Lower lobe of right lung (tissue), 2 donors: ENCODE measurements at places on chromosomes 5 and 9.

- DNase-seq = no peak
These were observed 80.2 kb upstream of the MIER3 start for GRCh38 chr5:57032151-57032551.

GRCh38 chr9:135290566-135290965 lies 189.0 kb upstream of the PPP1R26 start:
- DNase-seq = no peak

DNA sequence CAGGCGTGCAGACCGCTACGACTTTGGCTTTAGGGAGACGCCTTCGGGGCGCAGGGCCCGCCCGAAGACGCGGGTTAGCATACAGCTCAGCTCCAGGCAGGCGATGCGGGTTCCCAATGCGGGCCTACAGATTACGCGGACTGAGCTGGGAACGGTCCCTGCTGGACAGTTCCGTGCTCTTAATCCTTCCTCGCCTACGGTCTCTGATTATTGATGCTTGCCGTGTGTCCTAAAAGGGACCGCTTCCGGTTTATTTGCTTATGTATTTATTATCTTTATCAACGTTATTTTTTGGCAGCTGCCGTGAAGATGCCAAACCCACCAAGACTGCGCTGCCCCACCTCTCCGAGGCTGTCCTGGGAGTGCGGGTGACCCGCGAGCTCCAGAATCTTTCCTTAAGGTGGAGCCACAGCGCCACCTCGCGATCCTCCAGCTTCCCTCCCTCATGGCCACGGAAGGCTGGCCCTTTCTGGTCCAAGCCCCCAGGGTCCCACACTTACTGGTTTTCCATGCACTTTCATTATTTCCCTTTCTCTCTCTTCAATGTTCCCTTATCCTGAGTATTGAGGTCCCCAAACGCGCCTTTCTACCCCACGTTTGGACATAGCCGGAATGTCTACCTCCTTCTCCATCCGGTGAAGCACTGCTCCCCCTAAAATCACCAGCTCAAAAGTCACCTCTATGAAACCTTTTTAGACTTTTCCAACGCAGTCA lies 7.0 kb upstream of the EBF1 start:
- DNase-seq = peak; percentile 80

GRCh38 chr5:91188755-91189154 lies 194.4 kb downstream of the ARRDC3 start:
- no peak for DNase-seq

DNA sequence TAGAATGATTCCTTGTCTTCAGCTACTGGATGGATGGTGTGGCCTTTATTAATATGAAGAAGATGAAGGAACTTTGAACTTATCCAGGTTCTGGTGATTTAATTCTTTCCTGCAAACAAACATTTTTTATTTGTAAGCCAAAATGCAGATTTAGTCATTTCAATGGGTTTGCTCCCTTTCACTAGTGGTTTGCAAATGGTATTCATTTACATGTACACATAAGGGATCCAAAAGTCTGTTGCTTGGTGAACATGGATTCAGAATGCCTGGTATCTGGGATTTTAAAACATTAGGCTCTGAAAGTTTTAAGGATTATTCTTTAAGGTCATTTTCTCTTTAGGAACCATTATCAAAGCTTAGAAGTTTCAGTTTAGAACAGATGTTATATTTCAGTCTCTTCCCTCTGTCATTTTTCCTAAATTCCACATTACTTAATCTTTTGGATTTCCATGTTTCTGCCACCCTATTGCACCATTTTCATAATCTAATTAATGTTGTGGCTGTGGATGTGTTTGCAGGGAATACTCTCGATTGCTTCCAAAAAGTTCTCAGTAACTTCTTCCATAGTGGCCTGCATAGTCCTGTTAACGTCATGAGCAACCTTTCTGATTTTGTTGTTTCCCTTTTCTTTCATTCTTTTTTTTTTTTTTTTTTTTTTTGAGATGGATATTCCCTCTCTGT lies 10.1 kb downstream of the TTC1 start:
- no peak for DNase-seq

DNA sequence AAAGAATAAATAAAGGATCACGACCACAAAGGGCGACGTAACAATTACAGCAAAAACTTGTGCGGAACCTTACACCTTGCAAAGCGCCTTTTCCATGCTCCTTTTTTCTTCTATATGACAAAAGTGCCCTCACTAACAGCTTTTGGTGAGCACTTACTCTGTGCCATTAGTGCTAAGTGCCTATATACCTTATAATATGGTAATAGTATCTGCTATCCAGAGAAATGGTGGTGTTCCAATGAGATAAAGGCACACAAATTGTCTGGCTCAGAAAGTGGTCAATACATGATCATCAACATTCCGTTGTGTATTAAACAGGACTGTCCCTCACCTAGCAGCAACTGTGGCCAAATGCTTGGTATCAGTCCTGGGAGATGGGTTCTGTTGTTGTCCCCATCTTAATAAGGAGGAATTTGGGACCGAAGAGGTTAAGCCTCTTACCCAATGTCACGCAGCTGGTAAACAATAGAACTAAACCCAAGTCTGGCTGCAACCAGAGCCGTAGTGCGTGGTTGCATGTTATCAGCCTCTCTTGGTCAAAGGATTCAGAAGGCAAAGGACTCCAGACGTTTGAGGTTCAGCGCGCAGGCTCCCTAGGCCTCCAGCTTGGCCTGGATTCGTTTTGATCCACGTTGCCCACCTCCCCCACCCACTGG lies 564 bp upstream of the TOR2A start:
- DNase-seq = no peak

GRCh38 chr5:8561854-8562253 lies 692.9 kb downstream of the MTRR start:
- no peak for DNase-seq

DNA sequence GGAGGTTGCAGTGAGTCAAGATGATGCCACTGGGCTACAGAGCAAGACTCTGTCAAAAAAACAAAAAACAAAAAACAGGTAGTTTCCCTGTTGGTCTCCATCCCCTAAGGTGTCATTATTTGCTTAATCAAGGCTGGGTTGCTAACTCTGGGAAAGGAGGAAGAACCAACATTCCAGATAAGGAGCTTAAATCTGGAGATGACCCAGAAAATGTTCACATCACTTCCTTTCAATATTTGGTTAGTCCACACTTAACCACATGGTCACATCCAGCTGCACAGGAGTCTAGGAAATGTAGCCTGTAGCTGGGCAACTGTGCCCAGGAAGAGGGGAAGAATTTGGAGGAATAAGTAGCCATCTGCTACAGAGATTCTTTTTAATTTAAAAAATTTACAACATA lies 25.9 kb upstream of the MEGF9 start:
- DNase-seq = no peak

GRCh38 chr9:128528445-128529160 lies 23.8 kb upstream of the SPTAN1 start:
- no peak for DNase-seq

DNA sequence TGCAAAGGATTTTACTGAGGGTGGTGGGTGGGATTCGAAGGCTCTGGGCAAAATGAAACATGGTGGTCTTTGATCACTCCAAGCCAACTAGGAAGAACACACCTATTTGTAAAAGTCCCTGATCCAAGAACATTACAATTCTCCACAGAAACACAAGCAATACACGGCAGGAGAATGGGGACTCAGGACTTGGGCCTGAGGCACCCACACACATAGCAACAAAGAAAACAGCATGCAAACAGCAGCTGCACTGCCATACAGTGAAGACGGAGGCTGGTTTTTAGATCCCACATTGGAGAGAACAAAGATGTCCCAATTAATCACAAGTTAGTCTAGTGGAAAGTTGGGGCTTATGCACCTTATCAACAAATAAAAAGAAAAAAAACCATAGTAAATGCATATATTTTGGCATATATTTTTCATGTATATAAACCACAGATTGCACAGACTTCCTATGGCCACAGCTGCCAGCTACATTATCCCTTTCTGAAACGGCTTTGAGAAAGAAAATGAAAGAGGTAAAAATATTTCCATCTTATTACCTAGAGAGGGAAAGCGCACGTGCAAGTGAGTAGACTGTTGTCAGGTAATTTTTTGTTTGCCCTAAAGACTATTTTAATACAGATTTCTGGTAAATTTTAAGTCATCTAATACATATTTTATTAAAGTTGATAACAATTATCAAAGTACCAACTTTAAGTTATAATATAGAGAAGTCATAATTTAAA lies 410.9 kb downstream of the BNC2 start:
- DNase-seq = no peak

- no peak for DNase-seq
These were observed 795 bp downstream of the CNOT8 start for GRCh38 chr5:154858972-154859871.

- DNase-seq = no peak
These were observed 2.9 kb upstream of the ICE1 start for GRCh38 chr5:5419291-5420210.

GRCh38 chr9:70257502-70257901 lies 1.3 kb upstream of the SMC5 start:
- no peak for DNase-seq

GRCh38 chr5:91132550-91132949 lies 250.6 kb downstream of the ARRDC3 start:
- DNase-seq = no peak

- DNase-seq = no peak
These were observed 502.6 kb upstream of the CDH6 start for GRCh38 chr5:30690931-30691330.

DNA sequence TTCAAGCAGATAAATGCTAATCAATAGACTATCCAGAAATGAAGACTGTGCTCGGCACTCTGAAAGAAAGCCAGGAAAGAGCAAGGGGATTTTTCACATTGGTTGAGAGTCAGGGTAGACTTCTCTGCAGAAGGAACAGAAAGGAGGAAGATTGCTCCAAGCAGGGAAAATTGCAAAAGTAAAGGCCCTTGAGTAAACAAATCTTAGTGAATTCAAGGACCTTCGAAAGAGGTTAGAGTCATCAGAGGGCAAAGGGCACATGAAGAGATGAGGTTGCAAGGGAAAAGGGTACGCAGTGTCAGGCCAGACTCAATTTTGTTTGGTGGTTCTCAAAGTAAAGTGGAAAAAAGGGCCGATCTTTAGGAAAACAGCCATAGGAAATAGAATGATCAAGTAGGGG lies 157.6 kb upstream of the RAI14 start:
- no peak for DNase-seq

- DNase-seq = no peak
These were observed 107.0 kb upstream of the RETREG1 start for GRCh38 chr5:16723821-16724220.

GRCh38 chr9:12923468-12924009 lies 148.7 kb downstream of the LURAP1L start:
- DNase-seq = peak; percentile 43

GRCh38 chr9:110788871-110789270 lies 120.3 kb downstream of the MUSK start:
- DNase-seq = no peak

DNA sequence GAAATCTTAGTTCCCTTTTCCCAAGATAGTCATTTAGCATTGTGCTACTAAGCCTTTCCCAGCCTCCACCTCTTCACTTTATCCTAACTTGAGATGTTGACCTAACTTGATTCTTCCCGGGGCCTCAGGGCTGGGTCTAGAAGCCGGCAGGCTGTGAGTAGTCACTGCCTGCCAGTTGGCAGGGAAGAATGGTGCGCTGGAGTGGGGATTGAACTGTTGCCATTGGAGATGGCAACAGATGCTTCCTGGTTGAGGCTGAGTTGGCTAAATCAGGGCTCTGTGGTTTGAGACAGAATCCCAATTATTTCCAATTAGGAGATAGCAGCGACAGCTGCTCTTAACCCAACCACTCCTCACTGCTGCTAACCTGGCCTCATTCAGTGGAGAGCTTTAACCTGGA lies 343.1 kb downstream of the BRINP1 start:
- DNase-seq = no peak

GRCh38 chr9:15069106-15069505 lies 158.9 kb upstream of the FREM1 start:
- no peak for DNase-seq

DNA sequence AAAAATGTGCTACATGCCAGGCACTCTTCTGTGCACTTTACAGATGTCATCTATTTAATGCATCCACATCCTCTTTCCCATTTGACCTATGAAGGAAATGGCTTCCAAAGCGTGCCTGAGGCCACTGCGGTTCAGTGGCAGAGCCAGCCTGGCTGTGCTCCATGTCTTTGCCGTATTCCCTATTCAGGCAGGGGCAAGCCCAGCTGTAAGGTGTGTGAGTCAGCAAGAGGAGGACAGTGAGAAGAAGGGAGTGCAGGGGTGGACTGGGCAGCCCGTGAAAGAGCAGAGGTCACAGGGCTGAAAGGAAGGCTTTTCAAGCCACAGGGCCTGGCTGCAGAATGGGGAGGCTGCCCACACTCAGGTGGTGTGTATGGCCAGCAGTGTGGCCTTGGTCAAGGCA lies 91.7 kb downstream of the HRH2 start:
- DNase-seq = no peak

- DNase-seq = peak; percentile 56
These were observed 398 bp upstream of the BASP1 start for GRCh38 chr5:17216974-17217492.

- no peak for DNase-seq
These were observed 11.7 kb downstream of the MTREX start for GRCh38 chr5:55319491-55319890.

GRCh38 chr9:117612317-117612716 lies 91.9 kb upstream of the TLR4 start:
- no peak for DNase-seq

- no peak for DNase-seq
These were observed 454.2 kb upstream of the SGCD start for GRCh38 chr5:155872629-155873220.

- peak; percentile 31 for DNase-seq
These were observed 33.0 kb downstream of the VAV2 start for GRCh38 chr9:133959171-133959570.

DNA sequence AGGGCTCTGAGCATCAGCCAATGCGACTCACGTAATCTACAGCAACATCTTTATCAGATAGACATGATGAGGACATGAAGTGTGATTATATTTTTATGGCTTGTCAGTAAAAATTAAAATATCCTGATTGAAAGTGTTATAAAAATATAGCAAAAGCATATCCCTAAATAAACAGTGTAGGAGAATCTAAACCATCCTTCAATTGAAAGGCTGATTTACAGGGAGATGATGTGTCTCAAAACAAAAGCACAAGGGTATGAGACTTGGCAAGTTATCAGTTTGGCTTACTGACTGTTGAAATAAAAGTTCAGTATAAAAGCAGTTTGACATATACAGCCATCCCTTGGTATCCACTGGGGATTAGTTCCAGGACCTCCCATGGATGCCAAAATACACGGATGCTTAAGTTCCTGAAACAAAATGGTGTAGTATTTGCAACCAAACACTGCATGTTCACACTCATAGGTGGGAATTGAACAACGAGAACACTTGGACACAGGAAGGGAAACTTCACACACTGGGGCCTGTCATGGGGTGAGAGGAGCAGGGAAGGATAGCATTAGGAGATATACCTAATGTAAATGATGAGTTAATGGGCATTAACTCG lies 149.9 kb upstream of the MAP1B start:
- no peak for DNase-seq

- DNase-seq = no peak
These were observed 12.0 kb upstream of the ELOVL7 start for GRCh38 chr5:60856066-60856465.

- no peak for DNase-seq
These were observed 41.6 kb downstream of the CLINT1 start for GRCh38 chr5:157817387-157817702.
